ENCODE measurements at places on chromosomes 1 and 21.

- DNase-seq: no peak
Measured at GRCh38 chr21:46509741-46510502, 51.2 kb downstream of the DIP2A start.

GRCh38 chr1:176785791-176786190, 322.8 kb downstream of the PAPPA2 start:
- DNase-seq: no peak

DNA sequence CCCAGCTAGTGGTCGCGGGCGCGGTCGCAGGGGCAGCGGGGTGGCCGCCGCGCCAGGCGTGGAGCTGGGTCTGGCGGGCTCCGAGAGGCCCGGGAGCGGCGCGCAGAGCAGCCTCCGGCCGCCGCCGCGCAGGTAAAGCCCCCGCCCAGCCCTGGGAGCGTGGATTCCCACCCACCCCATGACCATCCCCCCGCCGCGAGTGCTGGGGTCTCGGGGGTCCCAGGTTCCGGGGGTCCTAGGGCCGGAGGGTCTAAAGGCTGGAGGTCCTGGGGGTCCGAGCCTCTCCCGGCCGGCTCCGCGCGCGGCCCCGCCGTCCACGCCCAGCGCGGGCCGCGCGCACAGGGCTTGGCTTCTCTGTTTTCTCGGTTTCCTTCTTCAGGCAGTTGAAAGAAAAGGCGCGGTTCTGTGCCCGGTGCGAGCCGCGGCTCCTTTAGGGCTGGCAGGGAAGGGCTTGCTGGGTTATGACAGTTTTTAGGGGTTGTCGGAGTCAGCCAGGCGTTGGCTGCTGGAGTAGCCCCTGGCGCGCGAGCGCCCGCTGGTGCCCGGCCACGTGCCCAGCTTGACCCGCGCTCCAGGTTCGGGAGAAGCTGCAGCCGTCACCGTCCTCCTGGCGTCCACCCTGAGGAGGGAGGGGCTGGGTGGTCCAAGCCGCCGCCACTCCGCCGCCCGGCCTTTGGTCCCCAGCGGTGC, 359 bp downstream of the LRRC3 start:
- peak; percentile 48 for DNase-seq

DNA sequence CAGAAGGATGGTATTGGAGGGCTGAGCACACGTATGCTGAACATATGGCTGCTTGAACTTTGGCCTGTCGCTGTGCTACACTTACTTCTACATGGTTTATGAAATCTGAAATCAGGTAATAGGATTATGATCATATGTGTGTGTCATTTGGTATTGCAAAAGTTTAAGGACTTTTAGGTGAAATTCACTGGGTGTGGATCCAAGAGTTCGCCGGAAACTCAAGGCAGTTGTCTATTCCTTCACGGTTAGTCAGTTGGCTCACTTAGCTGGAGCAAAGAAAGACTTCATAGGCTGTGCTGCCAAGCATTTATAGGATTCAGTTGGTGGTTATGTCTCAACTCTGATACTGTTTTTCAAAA, 927 bp downstream of the UAP1 start:
- peak; percentile 85 for DNase-seq

- DNase-seq: peak; percentile 98
Measured at GRCh38 chr1:155983191-155984024, 5.1 kb upstream of the ARHGEF2 start.

GRCh38 chr1:193077991-193078390, 18.6 kb downstream of the RO60 start:
- no peak for DNase-seq

DNA sequence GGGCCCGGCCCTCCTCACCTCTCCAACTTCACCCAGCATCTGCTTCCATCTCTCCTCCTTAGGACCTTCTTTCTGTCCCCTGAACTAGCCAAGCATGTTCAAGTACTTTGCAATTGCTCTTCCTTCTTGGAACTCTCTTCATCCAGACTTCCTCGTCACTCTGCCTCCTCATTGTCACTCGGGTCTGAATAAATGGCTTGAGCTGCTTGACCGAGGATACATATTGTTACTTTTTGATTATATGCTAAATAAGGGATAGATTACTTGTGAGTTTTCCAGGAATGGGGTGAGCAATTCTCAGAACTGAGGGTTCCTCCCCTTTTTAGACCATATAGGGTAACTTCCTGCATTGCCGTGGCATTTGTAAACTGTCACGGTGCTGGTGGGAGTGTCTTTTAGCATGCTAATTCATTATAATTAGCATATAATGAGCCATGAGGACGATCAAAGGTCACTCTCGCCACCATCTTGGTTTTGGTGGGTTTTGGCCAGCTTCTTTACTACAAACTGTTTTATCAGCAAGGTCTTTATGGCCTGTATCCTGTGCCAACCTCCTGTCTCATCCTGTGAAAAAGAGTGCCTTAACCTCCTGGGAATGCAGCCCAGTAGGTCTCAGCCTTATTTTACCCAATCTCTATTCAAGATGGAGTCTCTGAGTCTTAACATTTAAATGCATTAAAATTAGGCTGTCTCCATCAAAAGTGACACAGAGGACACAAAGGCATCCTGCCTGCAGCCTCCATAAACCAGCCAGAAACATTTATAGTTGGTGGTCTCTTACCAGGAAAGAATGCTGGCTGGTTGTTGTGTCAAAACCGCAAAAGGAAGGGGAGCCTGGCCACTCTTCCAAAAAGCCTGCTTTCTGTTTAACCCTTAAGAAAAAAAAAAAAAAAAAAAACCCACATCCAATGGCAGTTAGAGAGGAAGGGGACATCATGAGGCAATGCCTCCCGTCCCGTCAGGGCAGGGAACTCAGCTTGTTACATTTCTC, 179.3 kb downstream of the KAZN start:
- DNase-seq: no peak

- DNase-seq: peak; percentile 78
Measured at GRCh38 chr1:224183591-224184312, 712 bp downstream of the DEGS1 start.

DNA sequence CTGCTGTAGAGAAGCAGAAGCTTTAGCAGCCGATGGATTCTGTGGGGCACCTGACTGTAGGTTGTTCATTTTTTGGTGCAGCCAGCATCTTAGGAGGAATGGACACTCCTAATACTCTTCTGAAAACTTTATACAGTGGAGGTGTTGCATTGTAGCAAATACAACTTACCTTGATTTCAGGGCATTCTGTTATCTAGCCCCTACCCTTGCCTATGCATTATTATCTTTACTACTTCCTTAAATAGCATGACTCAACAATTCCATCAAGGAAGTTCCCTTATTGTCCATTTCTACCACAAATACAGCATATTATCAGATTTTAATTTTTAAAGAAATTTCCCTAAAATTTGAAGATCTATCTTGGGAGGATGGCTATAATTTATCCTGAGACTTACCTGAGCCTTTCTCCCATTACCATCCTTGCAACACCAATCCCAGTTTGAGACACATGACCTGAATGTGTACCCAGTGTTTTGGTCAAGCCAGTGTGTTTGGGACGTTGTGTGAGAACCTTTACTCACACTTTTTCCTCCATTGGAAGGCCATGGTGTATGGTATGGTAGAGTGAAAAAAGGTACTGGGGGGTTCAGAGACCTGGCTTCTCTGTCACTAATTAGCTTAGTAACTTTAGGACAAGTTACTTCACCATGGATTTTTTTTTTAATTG, 9.2 kb downstream of the POU2F1 start:
- DNase-seq: no peak

- DNase-seq: no peak
Measured at GRCh38 chr21:39218082-39218409, 34.8 kb upstream of the PSMG1 start.

- DNase-seq: peak; percentile 60
Measured at GRCh38 chr1:116504308-116505156, 66.3 kb downstream of the CD58 start.

DNA sequence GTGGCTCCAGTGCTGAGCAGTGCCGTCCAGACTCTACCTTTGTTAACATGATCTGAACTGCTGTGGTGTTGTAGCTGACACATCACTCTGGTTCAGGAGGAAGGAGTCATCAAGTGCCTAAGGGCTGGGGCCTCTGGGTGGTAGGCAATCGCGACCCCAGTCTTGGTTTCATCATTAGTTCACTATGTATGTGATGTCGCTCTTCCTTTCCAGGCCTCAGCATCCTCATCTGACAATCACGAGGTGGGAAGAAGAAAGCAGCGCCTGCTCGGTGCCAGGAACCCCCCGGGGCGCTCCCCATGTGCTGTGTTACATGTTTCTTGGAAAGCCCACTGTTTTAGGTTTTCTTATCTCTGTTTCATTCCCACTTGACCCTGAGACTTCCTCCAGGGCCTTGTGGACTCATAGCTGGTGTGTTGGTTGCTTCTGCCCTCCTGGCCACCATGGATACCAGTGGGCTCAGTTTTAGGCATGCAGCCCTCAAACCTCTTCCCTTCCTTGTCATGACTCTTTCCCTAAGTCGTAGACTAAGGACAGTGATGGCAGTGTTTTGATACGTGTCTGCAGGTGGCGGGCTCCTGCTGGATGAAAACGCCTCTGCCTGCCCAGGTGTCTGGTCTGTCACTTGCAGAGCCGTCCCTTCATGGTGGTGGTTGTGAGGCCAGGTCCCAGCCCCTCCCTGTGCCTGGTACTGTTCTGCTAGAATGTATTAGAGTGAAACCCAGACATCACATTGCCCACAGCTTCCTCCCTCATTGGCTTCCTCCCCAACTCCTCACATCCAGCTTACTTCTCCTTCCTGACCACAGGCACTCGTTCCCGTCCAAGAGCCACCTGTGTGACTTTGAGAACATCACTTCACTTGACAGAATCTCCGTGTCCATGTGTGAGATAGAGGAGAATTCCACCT, 17.2 kb upstream of the FOXO6 start:
- no peak for DNase-seq

DNA sequence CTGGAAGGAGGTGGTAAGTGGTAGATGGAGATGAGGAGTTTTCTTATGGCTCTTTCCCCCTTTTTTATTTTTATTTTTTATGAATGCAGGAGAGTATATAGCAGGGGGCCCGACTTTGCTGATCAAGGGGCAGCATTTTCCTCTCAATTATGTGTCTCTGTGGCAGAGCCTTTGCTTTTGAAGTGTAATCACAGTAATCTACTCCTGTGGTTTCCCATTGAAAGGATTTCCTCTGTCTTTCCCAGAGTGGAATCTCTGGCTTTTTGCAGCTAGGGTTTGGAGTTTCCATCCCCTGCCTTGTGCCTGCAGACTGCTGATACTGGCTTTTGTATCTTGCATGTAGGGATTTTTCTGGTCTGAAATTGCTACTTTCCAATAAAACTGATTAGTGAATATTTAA, 29.1 kb downstream of the ARID1A start:
- DNase-seq: no peak

DNA sequence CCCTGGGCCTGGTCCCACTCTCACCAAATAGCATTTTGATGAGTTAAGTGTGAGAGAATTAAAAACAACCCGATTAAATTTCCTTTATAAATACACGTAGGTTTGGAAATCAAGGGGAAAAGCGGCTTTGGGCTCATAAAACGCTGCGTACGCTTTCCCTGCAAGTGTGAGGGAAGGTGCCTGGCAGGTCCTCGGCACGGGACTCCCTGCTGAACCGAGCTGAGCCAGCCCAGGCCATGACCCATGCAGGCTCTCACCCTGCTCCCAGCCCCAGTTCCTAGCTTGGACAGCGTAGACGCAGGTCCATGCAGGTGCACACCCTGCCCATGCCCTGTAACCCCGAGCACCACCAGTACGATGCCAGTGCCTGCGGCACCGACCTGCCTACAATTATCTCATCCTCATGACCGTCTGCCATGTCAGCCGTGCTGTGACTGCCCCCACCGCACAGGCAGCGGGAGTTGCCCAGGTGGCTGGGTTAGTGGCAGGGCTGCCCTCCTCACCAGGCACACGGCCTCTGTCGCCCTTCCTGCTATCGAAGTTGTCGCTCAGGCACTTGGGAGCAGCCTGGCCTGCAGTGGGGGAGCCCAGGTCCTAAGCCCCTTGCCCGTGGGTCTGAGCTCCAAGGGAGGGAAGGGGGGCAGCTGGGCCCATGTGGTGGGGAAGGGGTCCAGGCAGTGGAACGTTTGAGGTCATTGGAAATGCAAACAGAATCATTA, 41.0 kb upstream of the ACTRT2 start:
- DNase-seq: no peak

DNA sequence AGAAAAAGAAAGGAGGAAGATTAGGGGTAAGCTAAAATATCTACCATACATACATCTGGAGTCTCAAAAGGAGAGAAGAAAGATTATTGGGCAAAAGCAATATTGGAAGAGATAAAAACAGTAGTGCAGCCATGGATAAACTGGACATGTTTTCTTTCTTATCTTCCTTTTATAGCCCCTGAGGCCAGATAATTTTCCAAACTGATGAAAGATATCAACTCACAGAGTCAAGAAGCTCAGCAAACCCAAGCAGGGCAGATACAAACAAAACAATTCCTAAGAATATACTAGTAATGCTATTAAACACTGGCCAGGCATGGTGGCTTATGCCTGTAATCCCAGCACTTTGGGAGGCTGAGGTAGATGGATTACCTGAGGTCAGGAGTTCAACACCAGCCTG, 5.8 kb upstream of the PSMB4 start:
- no peak for DNase-seq

DNA sequence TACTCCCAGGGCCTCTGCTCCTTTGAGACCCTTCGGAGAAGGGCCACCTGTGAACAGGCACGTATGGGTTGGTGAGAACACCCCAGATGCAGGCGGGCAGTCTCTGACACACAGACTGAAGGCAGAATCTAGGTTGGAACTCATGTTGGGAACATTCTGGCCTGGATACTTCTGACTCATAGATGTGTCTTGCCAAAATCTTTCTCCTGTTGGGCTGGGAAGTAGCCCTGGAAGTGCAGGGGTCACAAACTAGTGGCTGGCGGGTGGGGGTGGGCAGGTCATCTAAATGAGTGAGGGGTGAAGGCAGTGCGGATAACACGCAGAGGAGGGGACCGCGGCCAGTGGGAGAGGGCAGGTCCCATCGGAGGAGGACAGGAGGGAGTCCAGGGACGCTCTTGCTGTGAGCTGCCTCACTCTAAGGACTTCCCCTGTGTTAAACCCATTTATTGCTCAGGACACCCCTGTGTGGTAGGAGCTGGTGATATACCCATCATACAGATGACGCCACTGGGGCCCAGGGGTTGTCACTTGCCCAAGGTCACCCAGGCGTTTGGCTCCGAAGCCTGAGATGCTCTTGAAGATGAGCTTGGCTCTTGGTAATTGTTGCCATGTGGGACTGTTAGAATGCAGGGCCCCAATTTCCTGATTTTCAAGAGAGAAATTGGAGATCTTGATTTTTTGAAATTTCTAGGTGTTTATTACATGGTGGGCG, 181.0 kb downstream of the PTPRU start:
- DNase-seq: peak; percentile 39

- DNase-seq: no peak
Measured at GRCh38 chr1:43507296-43508295, 23.1 kb upstream of the PTPRF start.

DNA sequence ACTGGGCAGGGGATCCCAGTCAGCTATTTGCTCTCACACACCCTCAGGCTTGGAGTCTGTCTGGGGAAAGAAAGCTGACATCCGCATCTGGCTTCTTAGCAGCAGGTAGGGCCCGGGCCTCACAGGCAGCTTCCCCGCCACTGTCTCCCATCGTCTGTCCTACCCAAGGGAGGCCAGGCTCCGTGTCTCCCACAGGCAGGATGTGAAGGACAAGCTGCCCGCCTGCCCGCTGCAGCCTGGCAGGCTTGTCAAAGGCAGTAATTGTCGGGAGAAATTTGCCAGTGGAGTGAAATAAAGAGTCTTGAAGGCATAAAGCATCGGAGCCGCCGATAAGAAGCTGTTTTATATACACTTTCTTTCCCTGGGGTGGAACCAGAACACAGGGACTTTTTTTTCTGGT, 44.0 kb upstream of the DISP3 start:
- DNase-seq: no peak
